ENCODE measurements at places on chromosomes 11 and 22.
A peak's percentile ranks its signal among the peaks of the same experiment; 100 is the strongest.

DNA sequence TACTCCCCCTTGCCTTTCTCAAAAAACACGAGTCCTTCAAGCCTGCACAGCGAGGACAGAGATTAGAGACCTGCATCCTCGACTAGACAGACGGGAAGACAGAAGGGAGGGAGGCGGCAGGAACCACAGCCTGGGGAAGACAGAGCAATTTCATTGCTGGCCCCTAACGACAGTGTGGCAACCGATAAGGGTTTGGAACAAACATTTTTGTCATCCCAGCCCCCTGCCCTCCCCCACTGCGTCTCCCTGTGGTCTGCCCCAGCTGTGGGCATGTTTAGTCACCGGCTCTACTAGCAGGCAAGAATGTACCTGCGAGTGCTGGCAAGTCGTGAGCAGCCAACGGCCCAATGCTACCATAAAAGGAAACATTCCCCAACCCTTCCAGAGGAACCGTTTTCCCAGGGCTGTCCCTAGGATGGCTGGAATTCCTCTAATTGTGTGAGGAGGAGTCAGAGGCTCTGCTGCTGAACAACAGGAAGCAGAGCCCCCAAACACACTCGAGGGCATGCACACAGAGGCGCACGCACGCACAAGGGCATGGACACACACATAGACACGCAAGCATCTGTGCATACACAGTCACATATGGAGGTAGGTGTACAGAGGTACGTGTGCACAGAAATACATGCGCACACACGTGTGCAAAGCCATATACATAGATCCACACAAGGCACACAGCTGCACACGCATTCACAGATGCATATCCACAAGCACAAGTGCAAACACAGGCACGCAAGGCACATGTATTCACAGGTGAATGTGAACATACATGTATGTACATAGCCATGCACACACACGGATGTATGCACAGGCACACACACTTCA is 58.3 kb downstream of the MYH9 start:
- DNase-seq, result peak; percentile 64

- no peak for DNase-seq
These were observed 29.6 kb upstream of the CCDC134 start for GRCh38 chr22:41770715-41771468.

DNA sequence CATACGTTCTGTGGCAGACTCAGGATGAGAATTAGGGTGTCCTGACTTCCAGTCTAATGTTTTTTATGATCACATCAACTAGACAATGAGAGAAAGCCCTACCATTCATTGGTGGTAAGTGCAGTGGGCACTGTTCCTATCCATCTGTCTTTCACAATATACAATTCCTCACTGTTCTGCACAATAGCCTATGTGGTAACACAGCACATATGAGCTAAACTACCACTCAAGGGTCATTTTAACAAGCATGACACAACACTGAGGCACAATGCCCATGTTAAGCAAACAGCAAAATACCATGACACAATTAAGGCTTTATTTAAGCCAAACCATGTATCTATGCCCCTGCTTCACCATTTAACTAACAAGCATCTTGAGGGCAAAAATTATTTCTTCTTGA is 52.3 kb downstream of the SIK3 start:
- DNase-seq, result no peak

DNA sequence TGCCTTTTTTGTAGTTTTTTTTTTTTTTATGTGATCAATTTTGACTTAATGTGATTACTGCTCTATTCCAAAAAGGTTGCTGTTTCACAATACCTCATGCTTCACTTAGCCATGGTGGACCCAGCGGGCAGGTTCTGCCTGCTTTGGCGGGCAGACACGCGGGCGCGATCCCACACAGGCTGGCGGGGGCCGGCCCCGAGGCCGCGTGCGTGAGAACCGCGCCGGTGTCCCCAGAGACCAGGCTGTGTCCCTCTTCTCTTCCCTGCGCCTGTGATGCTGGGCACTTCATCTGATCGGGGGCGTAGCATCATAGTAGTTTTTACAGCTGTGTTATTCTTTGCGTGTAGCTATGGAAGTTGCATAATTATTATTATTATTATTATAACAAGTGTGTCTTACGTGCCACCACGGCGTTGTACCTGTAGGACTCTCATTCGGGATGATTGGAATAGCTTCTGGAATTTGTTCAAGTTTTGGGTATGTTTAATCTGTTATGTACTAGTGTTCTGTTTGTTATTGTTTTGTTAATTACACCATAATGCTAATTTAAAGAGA is 12.5 kb downstream of the CCND1 start:
- DNase-seq, result peak; percentile 18

DNA sequence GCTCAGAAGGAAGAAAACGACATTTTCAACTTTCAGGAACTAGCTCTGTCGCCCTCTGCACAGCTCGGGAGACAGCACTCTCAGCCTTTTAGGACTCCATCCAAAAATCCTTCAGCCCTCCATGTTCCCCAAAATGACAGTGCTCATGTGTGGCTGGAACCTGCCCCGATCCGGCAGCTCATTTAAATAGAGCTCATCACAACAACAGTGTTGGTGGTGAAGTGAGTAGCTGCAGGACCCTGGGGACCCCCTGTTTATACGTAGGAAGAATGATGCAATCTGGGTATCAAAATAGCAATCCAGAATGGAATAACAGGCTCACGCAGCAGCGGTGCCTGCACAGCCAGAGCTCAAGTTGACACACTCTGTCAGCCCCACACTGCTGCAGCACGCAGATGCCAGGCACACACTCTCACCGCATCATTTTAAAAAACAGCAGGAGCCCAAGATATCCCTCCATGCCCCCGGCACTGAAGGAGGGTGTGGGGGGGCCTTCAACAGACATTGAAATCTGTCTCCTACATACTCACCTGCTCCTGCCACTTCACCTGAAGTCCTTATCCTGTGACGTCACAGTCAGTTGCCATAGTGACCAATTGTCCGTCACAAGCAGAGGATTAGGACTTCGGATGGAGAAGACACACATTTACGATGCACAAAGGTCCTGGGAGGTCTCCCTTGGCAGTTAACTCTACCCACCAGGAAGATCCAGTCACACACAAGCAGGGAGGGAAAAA is 24.0 kb downstream of the TRIM66 start:
- no peak for DNase-seq

GRCh38 chr11:112454841-112455240 is 194.2 kb upstream of the PLET1 start:
- DNase-seq, result no peak

GRCh38 chr22:27972732-27973698 is 54.0 kb upstream of the PITPNB start:
- no peak for DNase-seq

DNA sequence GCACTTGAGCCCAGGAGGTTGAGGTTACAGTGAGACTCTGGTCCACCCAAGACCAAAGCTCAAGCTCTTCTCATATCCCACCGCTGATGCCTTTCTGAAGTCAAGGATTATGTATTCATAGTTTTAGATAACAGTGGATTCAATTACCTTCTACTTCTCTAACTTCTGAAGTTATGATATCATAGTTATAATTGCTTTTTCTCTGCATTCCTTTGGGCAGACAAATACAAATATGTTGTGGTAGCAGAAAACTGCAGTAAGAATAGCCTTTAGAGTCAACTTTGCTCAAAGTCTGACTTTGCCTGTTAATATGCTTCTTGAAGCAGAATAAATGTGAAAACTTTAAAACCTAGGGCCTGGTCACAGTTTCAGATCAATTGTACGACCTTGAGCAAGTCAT is 94.4 kb downstream of the LUZP2 start:
- no peak for DNase-seq

GRCh38 chr11:106482917-106483785 is 405.7 kb downstream of the AASDHPPT start:
- no peak for DNase-seq

- DNase-seq, result no peak
These were observed 5.9 kb upstream of the VWA5A start for GRCh38 chr11:124109377-124109776.

- DNase-seq, result peak; percentile 69
These were observed 6.3 kb upstream of the ADAMTS8 start for GRCh38 chr11:130434521-130435223.

GRCh38 chr22:33562501-33562900 is 357.8 kb downstream of the LARGE1 start:
- no peak for DNase-seq
